Fibroblast of pulmonary artery (primary cell): ENCODE measurements at places on chromosomes 13 and 19.
A peak's percentile ranks its signal among the peaks of the same experiment; 100 is the strongest.

DNA sequence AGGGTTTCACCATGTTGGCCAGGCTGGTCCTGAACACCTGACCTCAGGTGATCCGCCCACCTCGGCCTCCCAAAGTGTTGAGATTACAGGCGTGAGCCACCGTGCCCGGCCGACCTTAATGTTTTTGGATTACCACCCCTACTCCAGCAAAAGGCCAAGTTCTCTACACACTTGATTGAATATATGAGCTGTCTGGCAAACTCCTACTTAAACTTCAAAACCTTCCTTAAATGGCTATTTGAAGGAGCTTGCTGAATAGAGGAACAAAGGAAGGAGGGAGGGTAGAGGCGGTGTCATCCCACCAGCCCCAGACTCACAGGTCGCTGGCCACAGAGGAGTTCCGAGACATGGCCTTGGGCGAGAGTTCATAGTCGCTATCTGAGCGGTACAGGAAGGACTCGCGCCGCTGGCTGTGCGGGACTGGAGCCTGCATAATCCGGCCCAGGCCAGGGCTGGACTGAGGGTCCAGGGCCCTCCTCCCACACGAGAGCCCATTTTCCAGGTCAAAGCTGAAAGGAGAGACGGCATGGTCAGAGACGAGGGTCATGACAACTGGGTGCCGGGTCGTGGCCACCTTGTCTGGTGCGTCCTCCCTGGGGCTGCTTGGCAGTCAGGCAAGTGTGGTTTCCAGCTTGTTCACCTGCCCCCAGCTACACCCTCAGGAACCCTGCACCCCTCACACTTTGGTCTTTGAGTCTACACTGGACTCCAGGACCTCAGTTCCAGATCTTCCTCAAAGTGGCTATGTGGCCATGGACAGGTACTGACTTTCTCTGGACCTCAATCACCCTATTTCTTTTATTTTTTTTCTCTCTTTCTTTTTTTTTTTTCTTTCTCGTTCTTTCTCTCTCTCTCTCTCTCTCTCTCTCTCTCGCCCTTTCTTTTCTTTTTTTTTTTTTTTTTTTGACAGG is 4.2 kb downstream of the PDE4C start:
- no peak for DNase-seq

DNA sequence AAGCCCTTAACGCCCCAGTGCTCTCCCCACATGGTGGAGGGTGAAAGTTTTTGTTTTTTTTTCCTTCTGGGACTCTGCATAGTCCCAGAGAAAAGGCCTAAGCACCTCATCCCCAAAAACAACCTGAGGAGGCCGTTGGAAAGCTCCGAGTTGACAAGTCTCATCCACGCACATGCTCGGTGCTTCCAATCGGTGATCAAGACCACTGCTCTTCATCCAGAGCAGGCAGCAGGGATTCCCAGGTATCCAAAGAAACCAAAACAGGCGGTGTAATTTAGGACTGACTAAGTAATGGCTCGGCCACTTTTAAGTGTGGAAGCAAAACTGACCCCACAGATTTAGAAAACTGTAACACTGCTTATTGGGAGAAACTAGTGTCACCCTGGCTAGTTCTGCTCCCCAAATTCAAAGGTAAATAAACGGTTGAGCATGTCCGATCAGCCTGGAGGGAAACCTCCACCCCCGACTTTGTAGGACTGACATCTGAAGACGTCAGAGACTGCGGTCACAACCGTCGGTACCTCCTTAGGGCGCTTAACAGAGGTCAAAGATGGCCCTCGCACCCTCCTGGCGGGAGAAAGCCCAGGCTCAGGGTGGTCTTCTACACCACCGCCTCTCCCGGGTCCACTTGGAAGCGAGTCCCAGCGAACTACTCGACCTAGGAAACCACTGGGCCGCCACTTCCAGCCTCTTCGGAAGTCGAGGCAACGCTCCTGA is 997 bp upstream of the ZNF446 start:
- DNase-seq, result no peak

DNA sequence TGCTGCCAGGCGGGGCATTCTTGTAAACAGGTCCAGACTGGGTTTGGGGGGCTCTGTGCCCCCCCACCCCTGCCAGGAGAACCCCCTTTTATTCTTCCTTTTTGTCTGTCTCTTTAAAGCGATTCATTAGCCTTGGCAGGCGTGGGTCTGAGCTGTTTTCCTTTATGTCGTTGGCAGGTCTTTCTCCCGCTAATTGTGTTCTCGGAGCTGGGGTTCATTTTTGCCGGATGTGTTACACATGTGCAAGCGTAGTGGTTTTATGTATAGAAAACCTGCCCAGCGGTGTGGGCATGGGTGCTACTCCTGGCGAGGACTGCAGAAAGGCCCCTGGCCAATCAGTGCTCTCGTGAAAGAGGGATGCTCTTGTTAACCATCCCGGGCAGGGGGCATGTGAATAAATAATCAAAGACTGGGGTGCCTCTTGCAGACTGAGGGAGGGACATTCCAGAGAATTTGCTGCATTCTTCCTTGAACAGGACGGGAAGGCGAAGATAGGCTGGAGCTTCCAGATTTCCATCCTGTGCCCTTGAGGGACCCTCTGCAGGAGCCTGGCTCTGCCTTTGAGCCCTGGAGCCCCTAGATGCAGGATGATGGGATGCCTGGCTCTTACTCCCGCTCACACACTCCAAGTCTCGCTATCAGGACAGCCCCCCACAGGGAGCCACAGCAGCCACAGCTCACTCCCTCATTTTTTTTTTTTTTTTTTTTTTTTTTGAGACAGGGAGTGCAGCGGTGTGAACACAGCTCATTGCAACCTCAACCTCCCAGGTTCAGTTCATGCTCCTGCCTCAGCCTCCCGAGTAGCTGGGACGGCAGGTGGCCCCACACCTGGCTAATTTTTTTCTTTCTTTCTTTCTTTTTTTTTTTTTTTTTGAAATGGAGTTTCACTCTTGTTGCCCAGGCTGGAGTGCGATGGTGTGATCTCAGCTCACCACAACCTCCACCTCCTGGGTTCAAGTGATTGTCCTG is 14.1 kb downstream of the CARM1 start:
- DNase-seq, result no peak

DNA sequence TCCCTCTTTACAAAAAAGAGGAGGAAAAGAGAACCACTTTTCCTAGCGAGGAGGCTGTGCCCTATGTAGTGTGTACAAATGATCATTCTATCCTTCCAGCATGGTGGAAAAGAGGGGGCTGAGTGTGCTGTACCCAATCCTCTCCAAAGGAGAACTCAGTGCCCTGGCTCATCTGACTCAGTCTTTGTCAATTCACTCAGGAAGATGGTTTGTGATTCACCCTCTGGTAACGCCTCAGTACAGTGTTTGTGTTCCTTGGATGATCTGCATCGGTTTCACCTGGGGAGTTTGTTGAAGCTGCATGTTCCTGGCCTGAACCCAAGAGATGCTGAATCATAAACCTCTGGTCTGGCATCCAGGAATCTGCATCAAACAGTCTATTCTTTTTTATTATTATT is 18.3 kb upstream of the ENOX1 start:
- DNase-seq, result peak; percentile 73

DNA sequence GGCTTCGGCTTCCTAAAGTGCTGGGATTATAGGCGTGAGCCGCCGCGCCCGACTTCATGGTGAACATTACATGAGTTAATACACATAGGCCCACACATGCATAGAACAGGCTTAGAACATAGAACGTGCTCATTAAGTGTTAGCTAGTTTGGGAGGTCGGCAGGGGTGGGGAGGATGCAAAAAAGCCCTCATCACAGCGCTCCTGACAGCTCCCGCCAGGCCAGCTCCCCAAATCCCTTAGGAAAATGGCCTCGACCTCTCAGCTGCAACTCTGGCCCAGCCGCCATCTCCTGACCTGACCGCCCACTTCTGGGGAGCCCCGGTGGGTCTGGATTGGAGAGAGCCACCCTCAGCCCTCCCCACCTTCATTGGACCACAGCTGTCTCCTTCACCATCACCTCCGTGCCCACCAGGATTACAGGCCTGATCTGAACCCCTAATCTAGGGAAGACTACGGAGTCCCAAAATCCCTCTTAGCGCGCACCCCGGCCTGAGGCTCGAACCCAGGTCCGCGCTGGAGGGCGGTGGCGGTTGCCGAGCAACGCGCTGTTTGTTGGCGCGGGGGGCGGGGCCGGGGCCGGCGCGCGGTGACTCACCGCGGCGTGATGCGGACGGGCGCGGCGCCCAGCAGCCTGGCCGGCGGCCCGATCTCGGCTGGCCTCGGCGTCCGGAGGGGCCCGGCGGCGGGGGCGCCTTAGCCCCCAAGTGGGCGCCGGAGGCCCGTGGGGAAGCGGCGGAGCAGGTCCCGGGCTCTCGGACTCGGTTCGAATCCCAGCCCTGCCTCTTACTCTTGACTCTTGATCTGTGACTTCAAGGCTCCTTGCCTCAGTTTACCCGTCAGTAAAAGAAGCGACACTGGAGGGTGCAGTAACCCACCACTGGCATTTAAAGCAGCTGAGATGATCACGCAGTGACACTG is 26.7 kb upstream of the NANOS3 start:
- DNase-seq, result peak; percentile 84

- no peak for DNase-seq
Measured at GRCh38 chr13:100664171-100664900, 10.3 kb downstream of the TMTC4 start.
